ENCODE measurements at places on chromosomes 13 and 19. TPM values are rescaled to one million over a fixed set of nuclear protein-coding genes. Genes with fewer than 3 reads are reported as not detected.

GRIK5 gene
- 0.12 TPM for total RNA-seq

SOX21 gene
- not detected for total RNA-seq

LMTK3 gene
- total RNA-seq, result 20.6 TPM

SULT2A1 gene
- total RNA-seq, result not detected

PMIS2 gene
- not detected for total RNA-seq

IL11 gene
- 0.32 TPM for total RNA-seq
